SK-N-SH (cell line): ENCODE measurements at places on chromosomes 2 and 18. TPM values are rescaled to one million over a fixed set of nuclear protein-coding genes. Genes with fewer than 3 reads are reported as not detected.

The C1GALT1C1L gene
- 2.6 and 3.1 TPM in 2 replicates for polyA plus RNA-seq

The MEP1B gene
- not detected in 2 replicates for polyA plus RNA-seq

The FAM210A gene
- polyA plus RNA-seq: 10.6 and 11.3 TPM in 2 replicates

The MAP3K19 gene
- polyA plus RNA-seq: not detected in 2 replicates

The KRTCAP3 gene
- polyA plus RNA-seq: 3.6 and 4.1 TPM in 2 replicates

The BMP10 gene
- polyA plus RNA-seq: not detected in 2 replicates

GRCh38 chr2:217798743-217799562 lies 203.8 kb downstream of the TNS1 start:
- DNase-seq: no peak

DNA sequence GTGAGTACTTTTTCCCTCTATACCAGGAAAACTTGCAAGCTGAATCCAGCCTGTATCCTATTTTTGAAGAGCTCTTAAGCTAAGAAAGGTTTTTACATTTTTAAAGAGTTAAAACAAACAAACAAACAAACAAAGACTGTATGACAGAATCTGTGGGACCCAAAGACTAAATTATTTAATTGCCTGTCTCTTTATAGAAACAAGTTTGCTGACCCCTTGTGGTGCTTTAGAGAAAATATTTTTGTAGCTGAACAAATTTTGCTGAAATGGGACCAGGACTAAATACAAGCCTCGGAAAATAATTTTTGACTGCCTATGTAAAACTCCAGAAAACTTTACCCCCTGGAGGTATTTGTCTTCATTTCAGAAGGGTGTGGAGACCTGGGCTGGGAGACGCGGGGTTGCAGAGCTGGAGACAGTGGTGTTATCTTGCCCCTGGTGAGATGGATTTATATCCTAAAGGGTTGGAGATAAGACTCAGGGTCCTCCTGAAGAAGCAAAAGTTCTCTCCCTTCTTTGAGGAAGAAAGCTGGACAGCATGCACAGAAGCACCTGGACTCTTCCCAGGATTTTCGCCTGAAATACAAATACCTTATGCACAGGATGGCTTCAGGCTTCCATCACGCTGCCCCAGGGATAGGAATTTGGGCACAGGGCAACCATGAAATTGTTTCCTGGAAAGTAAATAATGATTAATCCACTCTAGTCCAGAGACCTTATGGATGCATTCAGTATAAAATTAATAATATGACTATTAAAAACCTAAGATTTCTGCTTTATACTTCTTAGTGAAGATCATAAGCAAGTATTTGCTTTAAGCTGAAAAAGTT lies 54.3 kb downstream of the TMX3 start:
- DNase-seq: peak; percentile 14

DNA sequence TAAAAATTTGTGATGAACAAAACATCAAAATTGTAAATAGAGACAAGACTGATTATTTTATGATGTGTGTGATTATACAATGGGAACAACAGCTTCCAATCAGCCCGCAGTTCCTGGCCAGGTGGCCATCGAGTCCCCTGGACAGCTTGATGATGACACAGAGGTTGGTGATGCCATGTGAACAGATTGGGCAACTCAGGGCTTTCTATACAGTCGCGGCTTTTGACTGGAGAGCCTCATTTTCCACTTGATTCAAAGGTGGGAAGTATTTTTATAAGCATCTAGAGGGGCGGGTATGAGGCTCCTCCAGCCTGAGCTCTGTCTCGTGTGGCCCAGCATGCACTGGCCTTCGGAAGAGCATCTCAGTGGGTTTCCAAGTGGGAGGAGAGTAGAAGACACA lies 14.9 kb upstream of the HPCAL1 start:
- no peak for DNase-seq

DNA sequence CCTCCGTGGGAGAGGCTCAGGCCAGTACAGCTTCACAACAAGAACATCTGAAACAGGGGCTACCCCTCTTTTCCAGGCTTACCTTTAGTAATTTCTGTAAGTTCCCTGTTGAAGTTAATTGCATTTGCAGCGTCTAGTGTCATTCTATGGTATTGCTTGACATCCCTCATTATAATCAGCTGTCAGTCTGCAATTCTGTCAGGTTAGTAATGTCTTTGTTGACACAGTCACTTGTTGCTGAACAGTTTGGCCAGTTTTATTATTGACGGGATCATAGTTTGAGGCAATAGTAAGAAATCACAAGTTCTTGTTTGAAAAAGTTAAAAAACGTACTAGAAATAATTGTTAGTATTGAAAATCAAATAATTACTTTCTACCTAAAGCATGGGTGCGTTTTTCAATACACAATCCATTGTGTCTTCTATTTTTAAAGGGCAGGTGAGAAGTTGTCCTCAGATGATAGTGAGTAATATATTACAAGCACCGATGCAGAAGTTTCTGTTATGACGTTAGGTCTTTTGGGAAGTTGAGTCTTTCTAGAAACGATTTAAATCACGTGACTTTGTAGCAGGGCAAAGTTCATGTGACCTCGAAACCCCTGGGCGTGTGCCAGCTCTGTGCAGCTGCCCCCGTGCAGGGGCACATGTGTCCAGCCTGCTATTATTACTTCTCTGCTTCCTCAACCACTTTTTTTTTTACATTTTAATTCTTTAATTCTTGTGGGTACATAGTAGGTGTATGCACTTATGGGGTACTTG lies 49.5 kb upstream of the MBP start:
- no peak for DNase-seq

DNA sequence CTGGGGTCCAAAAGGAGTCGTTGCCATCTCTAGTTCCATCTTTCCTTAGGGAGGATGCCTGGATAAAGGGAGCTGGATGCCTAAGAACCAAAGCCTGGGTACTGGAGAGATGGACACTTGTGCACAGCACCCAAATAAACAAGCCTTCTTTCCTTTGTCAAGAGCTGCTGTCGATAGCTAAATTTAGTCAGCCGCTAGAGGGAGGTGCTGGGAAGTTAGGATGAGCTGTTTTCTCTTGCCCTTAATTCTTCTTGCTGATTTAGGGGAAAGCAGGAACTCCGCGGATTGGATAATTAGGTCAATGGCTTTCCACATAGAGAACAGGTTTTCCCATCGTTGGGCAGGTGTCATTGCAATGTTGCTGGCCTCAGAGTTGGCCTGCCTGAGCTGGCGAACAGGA lies 30.9 kb upstream of the SERPINB12 start:
- peak; percentile 23 for DNase-seq

DNA sequence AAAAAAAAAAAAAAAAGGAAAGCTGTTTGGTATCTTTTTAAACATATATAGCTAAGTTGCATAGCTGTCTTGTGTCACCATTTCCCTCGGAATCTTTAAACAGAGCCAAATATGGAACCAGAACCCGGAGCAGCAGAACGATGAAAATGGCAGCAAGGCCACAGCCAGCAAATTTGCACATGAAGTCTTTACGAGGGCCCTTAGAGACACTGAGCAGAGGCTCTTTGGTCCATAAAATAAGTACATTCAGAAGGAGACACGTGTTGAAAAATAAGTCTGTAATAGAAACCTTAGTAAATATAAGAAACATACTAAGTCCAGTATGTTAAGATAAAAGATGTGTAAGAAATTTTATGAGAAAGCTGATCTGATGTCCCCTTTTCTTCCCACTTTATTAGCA lies 16.2 kb downstream of the CCBE1 start:
- DNase-seq: no peak

GRCh38 chr2:100781009-100781325 lies 39.0 kb upstream of the NPAS2 start:
- no peak for DNase-seq

GRCh38 chr2:95040426-95040825 lies 14.9 kb downstream of the MAL start:
- DNase-seq: no peak

- no peak for DNase-seq
Measured at GRCh38 chr2:15794608-15795134, 145.7 kb upstream of the MYCN start.

DNA sequence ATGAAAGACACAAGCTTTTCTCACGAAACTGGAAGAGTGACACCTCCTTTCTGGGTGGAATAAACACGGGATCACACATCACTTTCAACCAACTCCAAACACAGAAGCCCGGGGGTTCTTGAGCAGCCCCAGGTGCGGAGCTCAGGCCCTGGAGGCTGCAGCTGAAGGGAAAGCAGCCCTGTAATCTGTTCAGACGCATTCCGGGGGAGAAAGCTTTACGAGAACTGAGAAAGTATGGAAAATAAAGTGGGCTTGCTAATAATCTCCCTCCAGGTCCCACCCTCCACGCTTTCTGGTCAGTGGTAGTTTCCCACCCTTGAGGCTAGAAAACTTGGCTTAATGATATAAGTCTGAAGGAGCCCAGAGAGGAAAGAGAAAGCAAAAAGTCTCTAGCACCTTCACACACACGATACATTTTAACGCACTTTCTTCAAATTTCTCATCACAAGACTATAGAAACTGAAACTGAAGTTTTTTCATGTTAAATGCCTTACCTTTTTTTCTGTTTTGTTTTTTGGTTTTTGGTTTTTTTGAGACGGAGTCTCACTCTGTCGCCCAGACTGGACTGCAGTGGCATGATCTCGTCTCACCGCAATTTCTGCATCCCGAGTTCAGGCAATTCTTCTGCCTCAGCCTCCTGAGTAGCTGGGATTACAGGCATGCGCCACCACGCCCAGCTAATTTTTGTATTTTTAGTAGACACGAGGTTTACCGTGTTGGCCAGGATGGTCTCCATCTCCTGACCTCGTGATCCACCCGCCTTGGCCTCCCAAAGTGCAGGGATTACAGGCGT lies 141.3 kb downstream of the AFF3 start:
- no peak for DNase-seq

GRCh38 chr2:147686365-147686764 lies 158.5 kb upstream of the ACVR2A start:
- DNase-seq: no peak
